ENCODE measurements at places on chromosomes 16 and 17.

DNA sequence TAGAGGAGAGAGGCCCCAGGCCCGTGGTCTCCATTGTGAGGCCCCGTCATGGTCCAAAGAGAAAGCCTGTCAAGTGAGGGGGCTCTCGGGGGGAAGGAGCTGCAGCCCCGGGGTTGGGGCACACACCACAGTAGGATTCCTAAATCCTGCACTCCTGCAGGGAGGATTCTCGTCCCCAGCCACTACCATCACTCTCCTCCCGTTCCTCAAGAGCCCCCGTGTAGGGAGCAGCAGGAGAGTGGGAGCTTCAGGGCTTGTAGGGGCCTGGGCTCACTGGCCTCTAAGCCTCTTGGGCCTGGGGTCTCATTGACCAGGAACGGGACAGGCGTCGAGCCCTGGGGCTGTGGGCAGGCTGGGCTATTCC lies 821 bp downstream of the C16orf86 start:
- DNase-seq = no peak

GRCh38 chr16:29825145-29826044 lies 5.1 kb downstream of the MVP start:
- no peak for DNase-seq

- DNase-seq = no peak
Observed at GRCh38 chr17:45731459-45731858, 52.7 kb upstream of the CRHR1 start.

GRCh38 chr17:40779181-40779909 lies 3.0 kb downstream of the KRT27 start:
- DNase-seq = no peak

GRCh38 chr17:7024402-7024785 lies 1.5 kb downstream of the BCL6B start:
- no peak for DNase-seq

DNA sequence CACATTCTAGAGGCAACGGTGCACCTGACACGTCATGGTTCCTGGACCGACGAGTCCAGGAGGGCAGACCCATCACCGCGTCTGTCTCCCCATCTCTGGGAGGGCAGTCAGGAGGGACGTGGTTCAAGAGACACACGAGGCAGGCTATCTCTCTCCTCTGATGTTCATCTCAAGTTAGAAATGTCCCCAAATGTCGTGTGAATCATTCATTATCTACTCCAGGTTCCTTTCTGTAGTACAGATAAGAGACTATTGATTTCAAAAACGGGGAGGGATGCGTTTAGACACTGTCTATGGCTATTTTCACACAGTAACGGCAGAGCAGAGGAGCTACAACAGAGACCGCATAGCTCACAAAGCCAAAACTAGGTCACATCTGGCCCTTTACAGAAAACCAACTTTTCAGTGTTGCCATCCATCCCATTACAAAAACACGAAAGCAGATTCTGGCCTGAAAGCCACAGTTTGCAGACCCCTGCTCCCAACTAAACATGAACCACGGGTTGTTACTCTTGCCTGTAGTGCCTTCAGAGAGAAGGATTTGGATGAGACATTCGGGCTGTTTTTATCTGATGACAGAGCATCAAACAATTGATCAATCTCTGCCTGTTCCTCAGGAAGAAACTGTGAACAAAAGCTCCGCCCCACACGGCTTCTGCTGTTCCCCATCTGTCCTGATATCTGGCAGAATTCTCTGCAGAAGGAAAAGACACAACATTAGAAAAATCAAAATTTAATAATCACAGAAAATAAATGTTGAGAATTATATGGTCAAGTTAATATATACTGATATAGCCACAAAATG lies 6.8 kb downstream of the MEAK7 start:
- DNase-seq = no peak

- peak; percentile 22 for DNase-seq
Observed at GRCh38 chr17:59963738-59964481, 630 bp downstream of the RNFT1 start.

DNA sequence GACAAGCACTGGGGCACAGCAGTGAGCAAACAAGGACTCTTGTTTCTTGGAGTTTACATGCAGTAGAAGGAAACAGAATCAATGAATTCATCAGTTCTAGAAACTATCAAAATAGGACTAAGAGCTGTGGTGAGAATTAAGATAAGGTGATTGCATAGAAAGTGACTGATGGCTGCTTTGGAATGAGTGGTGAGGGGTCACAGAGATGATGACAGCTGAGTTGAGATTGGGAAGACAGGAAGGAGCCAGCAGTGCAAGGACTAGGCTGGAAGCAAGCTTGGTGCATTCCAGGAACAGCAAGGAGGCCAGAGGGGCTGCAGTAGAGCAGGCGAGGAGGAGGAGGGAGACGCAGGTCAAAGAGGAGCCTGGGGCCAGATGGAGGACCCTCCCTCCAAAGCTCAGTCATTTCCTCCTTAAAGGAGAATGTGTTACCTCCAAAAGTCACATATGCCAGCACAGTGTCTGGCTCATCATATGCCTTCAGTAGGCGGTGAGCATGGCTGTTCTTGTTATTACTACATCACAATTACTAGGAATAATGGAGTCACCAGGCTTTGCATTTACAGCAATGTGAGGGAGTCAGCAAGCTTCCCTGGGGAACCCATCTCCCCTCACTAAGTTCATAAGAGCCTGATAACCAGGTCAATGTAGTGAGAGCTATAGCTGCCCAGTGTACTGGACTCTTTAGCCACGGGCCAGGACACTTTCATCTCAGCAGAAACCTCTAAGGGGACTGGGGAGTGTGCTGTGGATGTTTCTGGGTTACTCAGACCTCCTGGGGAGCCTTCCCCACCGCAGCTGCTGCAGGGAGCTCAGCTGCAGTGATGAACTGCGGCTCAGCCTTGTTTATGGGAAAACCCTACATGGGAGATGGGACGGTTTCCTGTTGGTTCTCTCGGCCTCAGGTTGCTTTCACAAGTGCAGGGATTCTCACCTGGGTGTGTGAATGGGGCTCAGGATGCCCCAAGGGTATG lies 157.2 kb downstream of the SEC14L1 start:
- no peak for DNase-seq

- no peak for DNase-seq
Observed at GRCh38 chr17:6495450-6496115, 51.3 kb downstream of the PIMREG start.

DNA sequence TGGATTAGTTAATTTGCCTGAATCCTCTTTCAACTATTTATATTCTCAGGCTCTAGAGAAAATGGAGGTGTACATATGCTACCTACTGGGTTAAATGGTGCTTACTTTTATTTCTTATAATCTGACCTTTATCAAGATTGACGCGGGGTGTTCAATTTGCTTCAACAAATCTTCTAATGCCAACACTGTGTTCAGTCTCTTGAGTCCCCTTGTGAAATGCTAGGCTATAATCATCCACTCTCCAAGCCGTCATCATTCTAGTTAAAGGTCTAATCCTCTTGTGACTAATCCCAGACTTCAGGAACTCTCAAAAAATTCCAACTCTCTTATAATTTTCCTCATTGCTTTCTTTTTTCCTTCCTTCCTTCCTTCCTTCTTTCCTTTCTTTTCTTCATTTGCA lies 1396.2 kb downstream of the CDH8 start:
- DNase-seq = no peak

DNA sequence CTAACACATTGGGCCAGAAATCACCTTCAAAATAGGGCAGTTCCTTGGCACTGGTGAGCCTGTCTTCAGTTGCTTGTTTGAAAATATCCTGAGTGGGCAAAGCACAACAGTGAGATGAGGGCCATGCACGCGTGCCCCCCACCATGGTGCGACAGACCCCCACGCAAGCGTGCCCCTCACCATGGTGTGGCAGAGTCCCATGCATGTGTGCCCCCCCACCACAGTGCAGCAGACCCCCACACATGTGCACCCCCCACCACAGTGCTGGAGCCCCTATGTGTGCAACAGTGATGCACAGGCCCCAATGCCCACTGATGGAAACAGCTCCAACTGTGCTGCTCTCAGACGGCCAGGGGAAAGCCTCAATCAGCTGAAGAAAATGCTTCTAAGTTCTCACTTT lies 18.8 kb upstream of the TRAP1 start:
- no peak for DNase-seq

GRCh38 chr17:4357030-4357628 lies 9.3 kb downstream of the UBE2G1 start:
- no peak for DNase-seq

GRCh38 chr16:58456193-58456592 lies 43.8 kb upstream of the NDRG4 start:
- no peak for DNase-seq

DNA sequence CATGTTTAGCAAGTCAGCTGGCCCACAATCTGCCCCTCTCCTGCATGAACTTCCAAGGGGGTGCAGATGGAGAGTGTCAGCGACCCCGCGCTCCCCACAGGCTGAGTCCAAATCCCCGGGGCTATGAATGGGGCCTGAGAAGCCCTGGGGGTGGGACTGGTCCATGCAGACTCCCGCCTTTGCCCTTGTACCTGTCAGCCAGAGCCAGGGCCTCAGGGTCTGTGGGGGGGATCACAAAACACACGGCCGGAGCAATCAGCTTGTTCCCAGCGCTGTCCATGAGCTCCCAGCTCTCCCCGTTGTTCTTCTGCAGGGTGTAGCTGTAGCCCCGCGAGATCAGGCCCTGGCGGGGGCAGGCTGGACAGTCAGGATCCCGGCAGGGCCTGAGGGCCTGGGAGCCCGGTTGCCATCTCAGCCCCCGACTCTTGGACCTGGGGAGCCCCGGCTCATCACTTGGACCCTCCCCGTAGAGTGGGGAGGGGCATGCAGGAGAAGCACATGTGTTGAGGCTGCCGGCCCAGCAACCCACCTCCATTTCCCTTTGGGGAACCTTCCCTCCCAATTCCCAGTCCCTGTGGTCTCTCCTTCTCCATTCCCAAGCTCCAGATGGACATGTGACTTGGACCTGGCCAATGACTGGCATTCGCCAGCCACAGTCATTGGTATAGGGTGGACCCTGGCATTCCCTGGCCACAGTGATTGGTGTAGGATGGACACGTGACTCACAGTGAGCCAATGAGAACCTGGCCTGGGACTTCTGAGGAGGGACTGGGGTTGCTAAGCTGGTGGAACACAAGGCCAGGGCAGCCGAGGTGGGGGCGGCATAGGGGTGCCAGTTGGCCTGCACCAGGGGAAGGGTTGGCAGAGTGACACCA lies 42.4 kb downstream of the PPL start:
- DNase-seq = no peak

GRCh38 chr16:1495211-1495888 lies 2.2 kb downstream of the TELO2 start:
- no peak for DNase-seq

GRCh38 chr17:82544431-82545070 lies 25.0 kb downstream of the FOXK2 start:
- DNase-seq = no peak

DNA sequence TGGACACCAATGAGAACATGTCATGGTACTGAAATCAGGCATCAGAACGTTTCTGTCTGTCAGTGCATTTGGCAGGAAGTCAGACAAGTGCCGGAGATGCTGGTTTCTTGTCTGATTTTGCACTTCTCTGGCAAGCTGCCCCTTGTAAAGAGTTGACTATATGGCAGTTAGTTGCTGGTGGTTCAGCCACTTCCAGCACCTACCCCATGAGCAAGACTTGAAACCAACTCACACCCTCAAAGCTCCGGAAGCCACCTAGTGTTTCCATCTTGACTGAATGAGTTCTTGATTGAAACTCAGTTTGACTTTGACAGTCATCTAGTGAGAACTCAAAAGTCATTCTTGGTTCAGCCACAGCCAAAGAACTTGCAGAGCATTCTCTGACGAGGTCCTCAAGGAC lies 225.1 kb downstream of the SPECC1 start:
- DNase-seq = no peak

GRCh38 chr17:16873174-16874035 lies 98.5 kb downstream of the TNFRSF13B start:
- DNase-seq = no peak

DNA sequence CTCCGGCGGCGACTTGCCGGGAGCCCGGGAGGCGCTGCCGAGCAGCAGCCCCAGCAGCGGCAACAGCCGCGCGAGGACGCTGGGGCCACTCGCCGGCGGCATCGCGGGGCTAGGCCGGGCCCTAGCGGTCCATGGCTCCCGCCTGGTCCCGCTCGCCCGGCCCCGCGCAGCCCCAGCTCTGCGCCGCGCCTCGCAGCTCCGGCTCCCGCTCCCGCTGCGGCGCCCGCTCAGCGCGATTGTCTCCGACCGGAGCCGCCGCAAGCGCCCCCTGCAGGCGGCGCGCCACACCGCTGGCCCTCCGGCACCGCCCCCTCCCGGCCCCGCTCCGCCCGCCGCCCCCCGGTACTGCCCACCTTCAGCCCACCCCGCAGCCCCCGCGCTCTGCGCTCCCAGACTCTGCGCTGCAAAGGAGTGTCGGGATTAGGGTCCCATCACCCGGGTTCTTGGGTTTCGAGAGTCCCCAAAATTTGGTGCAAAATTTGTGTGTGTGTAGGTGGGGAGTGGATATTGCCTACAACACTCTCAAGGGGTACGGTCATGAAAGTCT lies at the start of gene FAM171A2:
Gene FAM171A2, minus strand, starts transcription at position 241 of the 547 bp plus-strand sequence. Its CDS starts 139 bp downstream, at position 102.
- peak; percentile 75 for DNase-seq

- DNase-seq = no peak
Observed at GRCh38 chr16:88131256-88131655, 180.0 kb downstream of the BANP start.

GRCh38 chr17:73048170-73048569 lies 44.3 kb downstream of the SLC39A11 start:
- DNase-seq = no peak

GRCh38 chr16:19829844-19830692 lies 54.6 kb downstream of the GPRC5B start:
- no peak for DNase-seq

DNA sequence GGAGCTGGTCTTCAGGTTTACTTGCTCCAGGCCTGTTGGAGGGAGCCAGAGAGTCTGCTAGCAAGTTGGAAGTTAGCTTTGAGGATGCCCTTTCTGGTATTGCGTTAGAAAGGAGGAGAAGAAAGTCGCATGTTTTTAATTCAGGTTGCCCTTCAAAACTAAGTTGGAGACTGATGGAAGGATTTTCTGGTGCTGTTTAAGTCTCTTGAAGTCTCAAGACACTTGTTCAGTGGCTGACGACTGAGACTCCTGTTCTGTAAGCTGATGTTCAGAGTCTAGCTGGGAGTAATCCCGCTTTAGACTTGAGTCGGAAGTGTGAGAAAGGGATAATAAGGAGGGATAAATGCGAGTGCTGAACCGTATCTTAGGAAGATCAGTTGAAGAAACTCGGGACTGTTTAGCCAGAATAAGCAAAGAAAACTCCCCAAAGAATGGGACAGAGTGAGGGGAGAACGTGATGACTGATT lies 740 bp downstream of the AATF start:
- no peak for DNase-seq

DNA sequence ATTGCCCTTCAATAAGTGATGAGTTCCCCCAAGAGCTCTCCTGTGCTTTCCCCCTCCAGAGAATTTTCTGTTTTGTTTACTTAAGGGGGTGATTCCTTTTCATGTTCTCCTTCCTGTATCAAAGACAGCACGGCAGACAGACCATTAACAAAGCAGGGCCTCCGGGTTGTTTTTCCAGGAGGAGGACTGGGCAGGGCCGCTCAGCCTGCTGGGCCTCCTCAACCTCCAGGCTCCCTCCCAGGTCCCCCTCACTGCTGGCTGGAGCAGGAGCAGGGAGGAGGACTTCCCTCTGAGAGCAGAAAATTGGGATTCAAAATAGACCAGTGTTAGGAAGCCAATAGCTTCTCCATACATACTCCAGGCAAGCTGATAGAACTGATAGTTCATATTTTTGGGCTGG lies 20.4 kb downstream of the SDK2 start:
- no peak for DNase-seq

- peak; percentile 84 for DNase-seq
Observed at GRCh38 chr16:35795361-35796029, 2336.1 kb downstream of the TP53TG3F start.
